ENCODE measurements at places on chromosomes 3 and 15.

GRCh38 chr15:26048669-26049068, 185.5 kb upstream of the ATP10A start:
- no peak for DNase-seq

- peak; percentile 78 for DNase-seq
These were observed 539 bp upstream of the MGLL start for GRCh38 chr3:127822682-127823425.

DNA sequence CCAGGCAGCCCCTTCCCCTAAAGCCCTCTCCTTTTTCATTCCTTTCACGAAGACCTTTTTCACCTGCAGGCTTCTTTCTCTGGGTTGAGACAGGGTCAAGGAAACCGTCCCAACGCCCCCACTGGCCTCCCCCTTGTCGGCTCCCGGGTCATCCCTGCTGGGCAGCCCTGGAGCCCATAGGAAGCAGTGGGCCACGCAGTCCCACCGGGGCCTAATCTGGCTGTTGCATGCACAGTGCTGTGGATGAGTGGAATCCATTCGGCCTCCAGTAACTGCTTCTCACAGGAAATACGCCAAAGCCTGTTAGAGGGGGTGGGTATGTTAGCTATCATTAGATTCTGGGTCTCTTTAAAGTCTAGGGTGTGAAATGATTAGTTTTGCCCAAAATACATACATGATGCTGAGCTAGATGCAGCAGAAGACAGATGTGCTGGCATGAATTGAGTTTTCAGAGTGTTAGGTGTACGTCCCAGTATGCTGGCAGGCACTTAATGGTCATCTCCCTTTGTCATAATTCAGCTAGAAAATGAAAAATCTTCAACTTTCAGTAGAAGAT, 16.6 kb downstream of the LYSMD4 start:
- no peak for DNase-seq

DNA sequence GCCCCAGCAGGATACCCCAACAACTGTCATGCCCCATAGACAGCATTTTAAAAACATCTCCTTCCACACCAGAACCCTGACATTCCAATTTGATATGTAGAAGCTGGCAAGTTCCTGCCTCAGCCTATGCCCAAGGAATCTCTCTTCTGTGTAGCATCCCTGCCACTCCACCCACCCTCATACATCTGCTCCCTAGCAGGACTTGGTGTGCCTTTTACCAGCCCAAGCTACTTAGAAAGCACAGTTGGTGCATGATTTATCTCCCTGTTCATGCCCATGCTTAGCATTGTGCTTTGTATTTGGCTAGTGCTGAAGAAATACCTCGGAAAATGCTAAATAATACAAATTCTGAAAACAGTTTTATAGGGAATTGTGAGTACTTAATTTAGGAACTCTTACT, 236.9 kb upstream of the HES1 start:
- DNase-seq, result no peak

GRCh38 chr3:79521221-79521848, 246.5 kb downstream of the ROBO1 start:
- DNase-seq, result no peak

GRCh38 chr3:183875411-183875810, 9.3 kb downstream of the PARL start:
- DNase-seq, result no peak

GRCh38 chr3:3744826-3745225, 54.4 kb upstream of the LRRN1 start:
- no peak for DNase-seq

GRCh38 chr3:179613807-179614206, 9.2 kb downstream of the NDUFB5 start:
- DNase-seq, result no peak

DNA sequence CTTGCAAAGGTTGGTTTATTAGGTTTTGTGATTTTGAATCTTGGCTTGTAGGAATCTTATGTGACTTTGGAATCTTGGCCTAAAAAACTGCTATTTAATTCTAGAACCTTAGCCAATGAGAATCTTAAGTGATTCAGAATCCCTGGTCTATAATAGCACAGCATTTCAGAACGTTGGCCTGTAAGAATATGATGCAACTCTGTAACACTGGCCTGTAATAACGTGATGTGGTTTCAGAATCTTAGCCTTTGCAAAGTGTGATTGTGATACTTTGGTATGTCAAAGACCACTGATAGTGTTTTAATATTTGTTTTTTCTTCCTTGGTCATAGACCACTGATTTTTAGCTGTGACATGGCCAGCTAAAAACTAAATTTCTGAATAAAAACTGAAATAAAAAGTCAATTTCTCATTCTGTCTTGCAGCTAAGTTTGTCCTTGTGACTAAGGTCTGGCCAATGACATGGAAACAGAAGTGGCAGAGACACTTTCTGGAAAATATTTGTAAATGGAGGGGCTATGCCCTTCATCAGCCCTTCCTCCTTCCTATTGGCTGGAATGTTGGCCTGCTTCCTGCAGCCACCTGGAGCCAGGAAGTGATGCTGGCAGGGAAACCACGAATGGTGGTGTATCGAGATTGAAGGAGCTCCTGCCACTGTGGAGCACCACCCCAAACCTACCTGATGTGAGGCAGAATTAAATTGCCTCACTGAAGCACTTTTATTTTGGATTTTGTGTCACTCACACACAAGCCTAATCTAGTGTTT, 42.3 kb upstream of the CORO2B start:
- no peak for DNase-seq

DNA sequence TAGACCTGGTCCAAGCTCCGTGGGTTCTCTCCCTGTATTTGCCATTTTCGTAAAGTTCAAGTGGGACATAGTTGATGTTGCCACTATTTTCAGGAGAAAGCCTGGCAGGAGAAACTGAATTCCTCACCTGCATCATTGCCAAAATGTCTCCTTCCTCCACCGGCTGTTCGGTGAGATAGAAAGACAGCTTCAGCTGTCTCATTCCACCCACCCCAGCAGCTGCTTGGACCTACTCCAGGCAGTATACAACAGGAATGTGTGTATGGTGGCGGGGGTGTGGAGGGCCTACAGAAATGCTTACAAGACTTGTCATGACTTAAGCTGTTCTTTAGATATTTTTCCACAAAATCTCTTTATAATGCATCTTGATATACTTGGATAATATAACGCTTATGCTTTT, 132.7 kb upstream of the RAP2B start:
- peak; percentile 72 for DNase-seq

DNA sequence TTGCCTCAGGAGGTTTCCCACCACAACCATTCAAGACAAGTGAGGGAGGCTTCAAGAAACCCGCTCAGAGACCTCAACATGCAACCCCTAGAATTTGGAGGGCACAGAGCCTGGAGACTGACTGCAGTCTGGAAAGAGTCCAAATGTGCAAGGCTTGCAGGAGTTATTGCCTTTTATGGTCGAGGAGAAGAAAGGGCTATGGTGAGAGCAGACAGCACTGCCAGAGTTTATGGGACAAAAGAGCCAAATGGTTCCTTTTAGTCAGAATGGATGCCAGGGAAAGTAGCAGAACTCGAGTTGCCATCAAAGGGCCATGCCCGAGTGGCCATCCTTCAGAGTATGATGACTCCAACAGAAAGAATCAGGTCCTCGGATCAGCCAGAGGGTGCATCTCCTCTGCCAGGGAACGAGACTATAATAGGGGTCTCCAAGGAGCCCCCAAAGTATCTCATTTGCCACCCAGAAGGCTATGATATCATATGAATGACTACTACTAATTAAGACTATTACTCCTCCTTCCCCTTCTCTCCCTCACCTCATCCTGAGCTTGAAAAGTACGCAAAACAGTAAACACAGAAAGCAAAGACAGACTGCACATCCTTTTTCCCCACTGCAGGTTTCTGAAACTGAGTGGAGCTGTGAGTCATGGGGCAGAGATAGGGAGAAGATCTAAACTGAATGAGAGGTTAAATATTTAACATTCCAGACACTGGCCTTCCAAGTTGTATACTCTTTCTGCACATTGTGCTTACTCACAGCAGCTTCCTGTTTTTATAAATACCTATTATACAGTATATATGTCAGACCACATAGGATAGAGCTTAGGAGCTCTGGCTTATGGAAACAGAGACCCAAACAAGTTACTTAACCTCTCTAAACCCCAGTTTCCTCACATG, 33.9 kb upstream of the TMCO5A start:
- DNase-seq, result no peak

DNA sequence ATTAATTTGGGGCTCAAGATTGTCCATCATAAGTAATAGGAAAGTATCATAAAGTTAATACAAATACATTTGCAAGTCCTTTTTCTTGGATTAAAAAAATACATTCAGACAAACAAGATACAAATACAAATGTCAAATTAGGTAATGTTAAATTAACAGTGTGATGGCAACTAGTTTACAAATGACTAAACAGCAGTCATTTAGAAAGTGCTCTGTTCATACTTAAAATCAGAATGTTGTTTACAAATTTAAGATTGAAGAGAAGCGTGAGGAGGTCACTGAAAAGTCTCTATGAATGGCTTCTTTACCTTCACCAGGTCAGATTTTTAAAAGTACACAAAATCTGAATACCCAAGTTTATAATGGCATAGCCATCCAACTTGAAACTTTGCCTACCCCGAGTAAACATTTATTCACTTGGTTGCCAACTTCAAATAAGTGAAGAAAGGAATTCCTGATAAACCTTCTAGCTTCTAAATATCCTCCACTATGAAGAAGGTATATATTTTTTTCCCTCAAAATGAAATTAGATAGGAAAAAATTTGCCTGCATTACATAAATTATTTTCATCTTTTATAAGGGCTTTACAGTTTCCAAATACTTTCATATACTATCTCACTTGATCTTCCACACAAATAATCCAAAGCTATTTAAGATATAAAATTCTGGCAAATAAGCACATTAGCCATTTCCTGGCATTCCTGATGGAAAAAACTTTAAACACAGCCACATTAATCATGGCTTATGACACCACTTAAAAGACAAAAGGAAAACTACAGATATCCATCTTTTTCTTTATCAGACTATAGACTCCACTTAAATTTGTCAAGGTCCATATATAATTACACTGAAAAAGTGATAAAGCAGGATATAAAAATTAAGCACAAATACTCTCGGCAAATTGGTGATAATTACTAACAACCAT, 11.5 kb upstream of the NEK10 start:
- no peak for DNase-seq

DNA sequence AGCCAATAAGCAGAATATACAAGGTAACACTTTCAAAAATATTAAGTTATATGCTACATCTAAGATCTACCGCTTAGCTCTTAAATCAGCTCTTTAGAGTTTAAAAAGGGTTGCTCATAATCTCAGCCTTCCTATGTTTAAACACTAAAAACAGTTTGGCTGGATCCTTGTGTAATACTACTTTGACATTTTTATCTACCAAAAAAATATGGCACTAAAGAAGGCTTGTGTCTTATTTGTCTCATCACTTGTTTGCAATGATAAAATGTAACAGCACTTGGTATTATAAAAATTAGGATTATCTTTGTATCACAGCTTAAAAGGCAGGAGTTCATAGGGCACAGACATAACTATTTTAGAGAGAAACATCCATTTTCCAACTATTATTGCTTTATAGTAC, 9.8 kb downstream of the ANKRD28 start:
- DNase-seq, result no peak

DNA sequence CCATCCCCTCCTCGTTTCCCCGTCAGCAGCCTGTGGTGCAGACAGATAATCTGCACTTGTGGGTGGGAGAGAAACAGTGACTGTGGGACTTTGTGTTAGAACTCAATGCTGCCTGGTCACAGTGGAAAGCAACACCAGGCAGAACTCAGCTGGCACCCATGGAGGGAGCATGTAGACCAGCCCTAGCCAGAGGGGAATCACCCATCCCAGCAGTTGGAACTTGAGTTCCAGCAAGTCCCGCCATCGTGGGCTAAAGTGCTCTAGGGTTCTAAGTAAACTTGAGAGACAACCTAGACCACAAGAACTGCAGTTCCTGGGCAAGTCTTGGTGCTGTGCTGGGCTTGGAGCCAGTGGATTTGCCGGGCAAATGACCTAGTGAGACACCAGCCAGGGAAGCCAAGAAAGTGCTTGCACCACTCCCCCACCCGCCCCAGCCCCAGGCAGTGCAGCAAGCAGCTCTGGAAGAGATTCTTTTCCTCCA, 24.4 kb downstream of the ISG20 start:
- no peak for DNase-seq

- peak; percentile 61 for DNase-seq
These were observed 60.5 kb upstream of the TFRC start for GRCh38 chr3:196142202-196142956.

DNA sequence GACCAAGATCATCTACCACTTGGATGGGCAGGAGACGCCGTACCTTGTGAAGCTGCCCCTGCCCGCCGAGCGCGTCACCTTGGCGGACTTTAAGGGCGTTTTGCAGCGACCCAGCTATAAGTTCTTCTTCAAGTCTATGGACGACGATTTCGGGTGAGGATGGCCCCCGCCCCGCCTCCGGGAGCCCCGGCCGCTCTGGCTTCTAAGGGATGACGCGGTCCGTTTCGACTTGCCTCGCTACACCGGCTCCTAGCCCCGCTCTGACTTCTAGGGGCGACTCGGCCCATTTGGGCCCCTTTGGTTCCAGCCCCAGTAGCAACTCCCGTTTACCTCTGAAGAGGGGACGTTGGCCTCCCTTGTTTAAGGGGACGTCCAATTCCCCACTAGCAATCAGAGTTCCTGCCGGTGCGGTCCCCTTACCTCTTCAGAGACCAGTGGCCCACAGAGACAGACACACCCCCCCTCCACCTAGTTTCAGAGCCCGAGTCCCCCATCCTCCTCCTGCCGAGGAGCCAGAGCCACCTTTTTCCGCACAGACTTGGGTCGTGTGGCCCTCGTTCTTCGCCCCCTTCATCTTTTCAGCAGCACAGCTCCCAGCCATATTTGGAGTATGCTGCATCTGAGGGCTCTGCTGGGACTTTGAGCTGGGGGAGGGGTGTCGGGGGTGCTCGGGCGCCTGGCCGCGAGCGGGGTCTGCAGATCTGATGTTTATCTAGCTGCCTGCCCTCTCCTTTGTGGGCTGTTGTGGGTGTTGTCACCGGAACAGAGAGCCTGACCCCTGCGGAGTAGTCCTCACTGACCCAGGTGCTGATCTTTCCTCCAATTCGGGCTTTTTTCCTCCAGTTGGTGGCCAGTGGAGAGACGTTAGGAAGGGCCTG, 706 bp downstream of the DVL3 start:
- no peak for DNase-seq

- no peak for DNase-seq
These were observed 156.0 kb upstream of the CD96 start for GRCh38 chr3:111385971-111386495.

DNA sequence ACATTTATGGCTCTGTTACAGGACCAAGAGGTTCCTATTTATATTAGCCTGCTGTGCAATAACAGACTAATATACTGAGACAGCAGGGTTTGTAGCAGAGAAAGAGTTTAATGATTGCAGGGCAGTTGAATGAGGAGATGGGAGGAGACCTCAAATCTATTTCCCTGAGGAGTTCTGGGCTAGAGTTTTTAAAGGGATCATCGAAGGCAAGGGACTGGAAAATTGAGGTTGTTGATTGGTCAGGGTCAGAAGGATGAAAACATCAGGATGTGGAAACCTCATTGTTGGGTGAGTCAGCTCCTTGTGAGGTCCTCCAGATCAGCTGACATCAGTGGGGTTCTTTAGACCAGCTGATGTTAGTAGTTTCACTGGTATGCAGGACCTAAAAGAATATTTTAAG, 60.6 kb upstream of the GOLGA8B start:
- DNase-seq, result no peak

- DNase-seq, result no peak
These were observed 75.6 kb downstream of the BFSP2 start for GRCh38 chr3:133475245-133476010.
